ENCODE measurements at places on chromosomes 2 and 18.

- DNase-seq, result no peak
These were observed 202.4 kb downstream of the PIK3C3 start for GRCh38 chr18:42157420-42157819.

DNA sequence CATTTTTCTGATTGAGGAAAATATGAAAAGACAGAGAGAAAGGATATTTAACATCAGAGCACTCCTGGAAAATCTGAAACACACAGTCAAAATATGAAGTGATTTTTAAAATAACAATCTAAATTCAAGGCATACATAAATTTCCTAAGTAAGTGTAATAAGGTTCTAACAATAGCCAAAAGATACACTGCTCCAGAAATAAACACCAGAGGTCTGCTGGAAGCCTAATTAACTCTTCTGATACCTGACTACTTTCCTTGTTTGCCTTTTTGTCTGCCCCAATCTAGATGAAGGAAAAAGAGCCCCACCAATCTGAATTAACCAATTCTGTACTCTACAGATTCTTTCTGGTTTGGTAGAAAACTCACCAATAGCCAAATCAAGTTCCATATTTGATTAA, 87.1 kb downstream of the MEMO1 start:
- DNase-seq, result no peak

DNA sequence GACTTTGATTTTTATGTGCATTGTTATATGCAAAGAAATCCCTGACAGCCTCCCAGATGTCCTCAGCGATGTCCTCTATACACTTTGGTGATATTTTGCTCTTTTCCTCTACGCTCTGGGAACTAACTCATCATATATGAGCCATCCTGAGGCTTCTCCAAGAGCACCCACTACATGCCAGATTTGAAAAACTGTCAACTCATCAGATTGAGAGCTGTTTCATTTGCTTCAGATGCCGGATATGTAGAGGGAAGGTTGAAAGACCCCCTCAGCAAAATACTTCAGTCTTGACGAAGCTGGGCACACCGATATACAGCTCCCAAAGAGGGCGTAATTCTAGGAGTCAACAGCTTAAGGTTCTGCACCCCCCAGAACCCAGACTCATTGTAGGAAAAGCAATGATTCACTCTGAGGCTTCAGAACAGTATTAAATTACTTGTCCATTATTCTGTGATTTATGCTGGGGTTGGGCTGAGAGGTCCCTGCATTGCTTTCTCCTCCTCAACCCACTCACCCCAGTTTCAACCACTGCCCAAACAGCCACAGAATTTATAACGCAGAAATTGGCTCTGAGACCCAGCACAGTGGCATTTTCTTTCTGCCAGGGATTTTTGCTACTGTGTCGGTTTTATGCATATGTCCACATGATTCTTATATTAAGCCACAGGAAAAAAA, 341.8 kb downstream of the ALK start:
- DNase-seq, result no peak

- no peak for DNase-seq
These were observed 6.3 kb downstream of the C2orf81 start for GRCh38 chr2:74414881-74415761.

DNA sequence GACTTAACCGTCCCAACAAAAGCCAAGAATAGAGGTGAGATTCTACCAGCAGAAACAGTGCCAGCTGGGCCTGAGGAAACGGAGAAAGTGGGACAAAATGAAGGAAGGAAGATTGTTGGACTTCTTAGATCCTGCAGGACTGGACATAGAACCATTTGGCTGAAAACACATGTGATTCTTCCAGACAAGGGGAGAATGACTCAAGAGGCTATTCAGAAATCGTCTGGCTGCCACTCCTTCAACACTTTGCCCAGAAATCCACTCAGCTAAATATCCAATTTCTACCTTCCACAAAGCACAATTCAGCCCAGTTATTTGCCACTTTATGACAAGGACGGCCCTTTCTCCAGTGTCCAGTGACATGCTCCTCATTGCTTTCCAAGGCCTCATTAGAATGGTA, 61.6 kb downstream of the SNORC start:
- no peak for DNase-seq

DNA sequence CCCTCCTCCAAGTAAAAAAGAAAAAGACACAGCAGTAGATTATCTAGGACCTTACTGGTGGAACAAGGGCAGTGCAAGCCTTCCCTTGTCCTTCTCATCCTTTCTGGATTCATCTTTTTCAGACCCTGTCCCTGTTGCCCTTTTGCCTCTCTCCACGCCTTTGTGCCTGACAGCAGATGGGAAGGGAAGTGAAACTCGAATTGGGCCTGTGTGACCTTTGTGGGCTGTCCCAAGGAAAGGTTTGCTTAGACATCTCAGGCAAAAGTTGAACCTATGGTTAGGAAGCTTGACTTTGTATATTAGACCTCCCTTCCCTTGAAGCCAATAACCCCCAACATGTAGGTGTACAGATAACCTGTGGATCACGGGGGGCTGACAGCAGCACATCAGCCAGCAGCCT, 185.3 kb downstream of the PRKCE start:
- no peak for DNase-seq

DNA sequence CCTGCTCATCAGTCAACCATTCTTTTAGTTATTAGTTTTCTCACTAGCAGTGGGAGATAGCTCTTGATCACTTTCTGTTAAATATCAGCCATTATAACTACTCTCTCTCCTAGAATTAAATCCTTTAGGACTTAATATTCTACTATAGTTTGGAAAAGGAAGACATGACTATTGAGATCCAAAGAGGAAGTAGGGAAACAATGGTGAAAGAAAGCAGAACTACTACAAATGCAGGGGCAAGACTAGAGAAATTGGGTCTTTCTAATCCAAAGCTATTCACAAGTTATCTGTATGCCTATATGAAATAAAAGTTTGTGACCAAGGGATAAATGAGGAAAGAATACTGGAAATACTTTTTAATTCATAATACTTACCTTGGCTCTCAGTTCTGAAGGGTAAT, 65.1 kb downstream of the SRBD1 start:
- DNase-seq, result no peak

DNA sequence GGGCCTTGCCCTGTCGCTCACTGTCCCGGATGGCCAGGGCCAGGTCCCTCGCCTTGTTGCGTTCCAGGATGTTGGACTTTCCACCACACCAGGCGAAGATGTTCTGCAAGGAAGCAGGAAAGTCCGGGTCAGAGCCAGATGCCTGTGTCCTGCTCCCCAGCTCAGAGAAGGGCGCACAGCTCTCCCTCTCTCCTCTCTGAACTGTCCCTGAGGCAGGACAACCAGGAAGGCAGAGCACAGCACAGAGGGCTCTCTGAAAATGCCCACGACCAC, 11.0 kb downstream of the CAPG start:
- no peak for DNase-seq

- DNase-seq, result no peak
These were observed 89.9 kb downstream of the BAZ2B start for GRCh38 chr2:159526433-159526832.

GRCh38 chr2:113253453-113253852, 25.3 kb downstream of the PAX8 start:
- no peak for DNase-seq

- no peak for DNase-seq
These were observed 84.0 kb upstream of the DSEL start for GRCh38 chr18:67600181-67601180.

- DNase-seq, result no peak
These were observed 13.3 kb upstream of the PPP4R1 start for GRCh38 chr18:9627642-9628041.

DNA sequence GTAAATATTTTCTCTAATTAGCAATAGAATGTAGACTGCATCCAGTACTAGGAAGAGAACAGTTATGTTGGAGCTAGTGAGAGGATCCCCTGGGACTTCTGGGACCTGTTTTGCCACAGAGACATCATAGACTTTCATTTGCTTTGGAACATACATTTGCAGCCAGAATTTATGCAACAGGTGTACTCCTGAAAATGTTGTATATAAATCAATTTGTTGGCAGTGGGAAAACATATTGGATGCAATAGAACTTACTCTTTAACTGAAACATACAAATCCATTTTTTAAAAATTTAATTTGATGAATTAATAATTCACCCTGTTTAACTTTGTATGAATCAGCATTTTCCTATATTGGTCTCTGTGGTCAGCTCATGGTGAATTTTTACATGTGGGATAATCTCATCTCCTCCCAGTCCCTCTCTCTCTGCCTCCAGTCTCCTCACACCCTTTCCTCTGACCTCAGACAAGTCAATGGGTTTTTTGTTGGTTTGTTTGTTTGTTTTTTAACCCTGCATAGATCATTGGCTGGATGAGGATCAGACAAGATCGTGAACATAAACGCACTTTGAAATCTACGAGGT, 263.0 kb downstream of the LPIN1 start:
- no peak for DNase-seq

- no peak for DNase-seq
These were observed 66.4 kb downstream of the EML6 start for GRCh38 chr2:54789878-54790277.

DNA sequence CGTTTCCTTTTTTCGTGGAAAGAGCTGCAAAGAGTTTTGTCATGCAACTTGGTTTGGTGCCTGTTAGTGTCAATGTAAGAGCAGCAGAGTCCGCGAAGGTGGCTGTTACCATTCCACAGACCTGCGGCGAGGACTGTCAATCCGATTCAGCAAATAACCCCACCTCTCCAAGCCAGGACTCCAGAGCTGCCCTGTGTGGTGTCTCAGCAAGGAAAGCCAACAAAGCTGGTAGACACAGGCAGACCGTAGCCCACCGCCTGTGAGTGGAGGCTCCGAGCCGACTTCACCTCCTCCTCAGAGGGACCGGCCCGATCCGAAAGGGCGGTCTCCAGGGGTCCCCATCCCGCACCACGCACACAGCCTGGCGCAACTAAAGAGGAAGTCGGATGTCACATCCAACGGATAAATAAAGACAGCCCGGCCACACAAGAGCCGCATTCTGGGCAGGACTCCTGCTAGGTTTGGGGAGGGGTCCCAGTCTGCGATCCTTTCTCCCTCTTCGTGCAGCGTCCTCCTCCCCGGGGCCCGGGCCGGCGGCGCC, 819 bp downstream of the ANKRD44 start:
- peak; percentile 53 for DNase-seq

GRCh38 chr2:191218292-191218898, 26.8 kb upstream of the MYO1B start:
- no peak for DNase-seq

GRCh38 chr2:108377401-108377800, 353 bp upstream of the SULT1C4 start:
- DNase-seq, result no peak

DNA sequence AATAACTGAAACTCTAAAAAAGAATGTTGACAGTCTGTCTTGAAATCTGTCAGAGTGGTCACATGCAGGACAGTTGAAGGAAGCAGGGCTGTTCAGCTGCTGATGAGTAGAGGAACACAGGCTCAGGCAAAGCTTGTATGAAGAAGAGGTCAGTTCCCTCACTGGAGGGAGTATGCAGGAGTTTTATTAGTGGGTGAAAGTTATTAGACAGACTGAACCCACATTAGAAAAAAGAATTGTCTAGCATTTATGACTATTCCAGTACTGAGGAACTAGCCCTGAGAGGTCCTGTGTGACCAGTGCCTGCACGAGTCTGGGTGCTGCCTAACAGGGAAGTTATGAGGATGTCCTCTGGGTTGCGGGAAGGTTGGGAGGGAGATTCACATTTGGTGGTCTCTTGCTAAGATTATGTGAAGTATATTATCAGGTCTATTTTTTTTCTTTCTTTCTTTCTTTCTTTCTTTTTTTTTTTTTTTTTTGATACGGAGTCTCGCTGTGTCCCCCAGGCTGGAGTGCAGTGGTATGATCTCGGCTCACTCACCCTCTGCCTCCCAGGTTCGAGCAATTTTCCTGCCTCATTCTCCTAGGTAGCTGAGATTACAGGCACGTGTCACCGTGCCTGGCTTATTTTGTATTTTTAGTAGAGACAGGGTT, 9.6 kb downstream of the TET3 start:
- no peak for DNase-seq

DNA sequence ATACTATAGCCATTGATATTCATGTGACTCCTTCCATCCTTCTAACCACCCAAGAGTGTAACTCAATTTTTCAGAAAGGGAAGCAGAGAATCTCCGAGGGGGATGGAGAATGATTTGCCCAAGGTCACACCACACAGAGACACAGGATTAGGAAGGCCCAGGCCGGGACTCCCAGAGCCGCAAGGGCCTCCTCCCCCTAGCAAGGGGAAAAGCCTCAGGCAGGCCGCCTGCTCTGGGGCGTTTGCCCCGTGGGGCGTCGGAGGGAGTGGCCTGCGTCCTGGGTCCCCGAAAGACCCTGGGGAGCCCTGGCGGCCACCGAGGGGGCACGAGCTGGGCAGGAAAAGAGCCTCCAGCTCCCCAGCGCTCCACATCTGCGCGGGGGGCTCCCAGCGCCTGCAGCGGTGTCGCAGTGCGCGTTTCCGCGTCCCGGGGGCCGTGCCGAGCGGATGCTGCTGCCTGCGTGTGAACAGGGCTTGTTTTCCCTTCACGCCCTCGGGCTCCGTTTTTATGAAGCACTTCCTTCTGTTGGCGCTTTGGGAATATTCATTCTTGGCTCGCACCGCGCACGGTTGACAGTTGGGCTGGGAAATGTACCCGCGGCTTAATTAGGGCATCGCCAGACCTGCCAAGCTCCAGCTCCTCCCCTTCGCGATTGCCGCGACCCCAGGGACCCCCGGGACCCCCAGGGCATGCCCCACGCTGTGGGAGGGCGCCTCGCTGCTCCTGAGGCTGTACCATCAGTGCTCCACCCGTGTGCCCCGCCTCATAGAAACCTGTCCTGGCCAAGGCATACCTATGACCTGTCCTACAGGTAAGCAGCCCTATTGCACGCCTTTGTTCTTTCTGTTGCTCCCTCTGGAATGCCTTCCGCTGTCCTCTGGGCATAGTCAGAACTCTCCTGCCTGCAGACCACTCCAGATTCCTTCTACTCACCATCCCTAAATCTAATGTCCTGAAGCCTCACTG, 158.9 kb upstream of the GLI2 start:
- DNase-seq, result no peak

- no peak for DNase-seq
These were observed 95.0 kb downstream of the NR4A2 start for GRCh38 chr2:156237558-156237957.

GRCh38 chr18:7535436-7536205, 31.5 kb upstream of the PTPRM start:
- DNase-seq, result no peak
